ENCODE measurements at places on chromosomes 2 and 18.

- no peak for DNase-seq
Measured at GRCh38 chr18:37873416-37873815, 307.8 kb upstream of the CELF4 start.

DNA sequence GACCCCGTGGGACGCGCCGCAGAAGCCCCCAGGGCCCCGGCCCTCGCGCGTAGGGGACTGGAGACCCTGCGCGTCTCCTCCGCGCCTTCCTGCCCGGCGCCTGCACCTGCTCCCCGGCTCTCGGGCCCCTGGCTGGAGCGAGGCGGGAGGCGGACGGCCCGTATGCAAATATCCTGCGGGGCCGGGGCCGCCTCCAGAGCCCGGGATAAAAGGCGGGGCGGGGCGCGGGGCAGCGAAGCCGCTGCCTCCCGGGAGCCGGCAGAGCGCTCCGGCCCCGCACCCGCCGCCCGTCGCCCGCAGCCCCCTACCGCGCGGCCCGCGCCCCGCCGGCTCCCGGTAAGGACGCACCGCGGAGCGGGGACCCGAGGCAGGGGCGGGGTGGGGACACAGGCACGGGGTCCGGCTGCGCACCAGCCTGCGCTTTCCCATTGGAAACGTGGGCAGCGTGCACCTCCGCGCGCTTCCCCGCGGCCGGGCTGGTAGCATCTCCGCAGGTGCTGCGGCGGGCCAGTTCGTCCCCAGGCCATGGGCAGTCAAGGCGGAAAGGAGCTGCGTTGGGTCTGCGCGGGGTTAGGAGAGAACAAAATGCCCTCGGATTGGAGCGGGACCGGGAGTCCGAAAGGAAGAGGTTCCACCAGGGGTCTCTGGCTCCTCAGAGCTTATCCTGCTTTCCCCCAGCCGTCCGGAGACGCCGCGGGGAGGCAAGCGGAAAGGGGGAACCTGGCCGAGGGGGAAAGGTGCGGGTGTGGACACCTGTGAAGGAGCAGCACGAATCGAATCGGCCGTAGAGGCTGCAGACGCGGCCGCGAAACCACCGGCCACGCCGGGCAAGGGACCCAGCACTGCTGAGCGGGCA lies at the start of gene ATP6V1C2:
Gene ATP6V1C2 (plus strand): TSS at position 235 of the 856 bp plus-strand sequence. CDS start 1,220 bp downstream, outside the sequence.
- no peak for DNase-seq

DNA sequence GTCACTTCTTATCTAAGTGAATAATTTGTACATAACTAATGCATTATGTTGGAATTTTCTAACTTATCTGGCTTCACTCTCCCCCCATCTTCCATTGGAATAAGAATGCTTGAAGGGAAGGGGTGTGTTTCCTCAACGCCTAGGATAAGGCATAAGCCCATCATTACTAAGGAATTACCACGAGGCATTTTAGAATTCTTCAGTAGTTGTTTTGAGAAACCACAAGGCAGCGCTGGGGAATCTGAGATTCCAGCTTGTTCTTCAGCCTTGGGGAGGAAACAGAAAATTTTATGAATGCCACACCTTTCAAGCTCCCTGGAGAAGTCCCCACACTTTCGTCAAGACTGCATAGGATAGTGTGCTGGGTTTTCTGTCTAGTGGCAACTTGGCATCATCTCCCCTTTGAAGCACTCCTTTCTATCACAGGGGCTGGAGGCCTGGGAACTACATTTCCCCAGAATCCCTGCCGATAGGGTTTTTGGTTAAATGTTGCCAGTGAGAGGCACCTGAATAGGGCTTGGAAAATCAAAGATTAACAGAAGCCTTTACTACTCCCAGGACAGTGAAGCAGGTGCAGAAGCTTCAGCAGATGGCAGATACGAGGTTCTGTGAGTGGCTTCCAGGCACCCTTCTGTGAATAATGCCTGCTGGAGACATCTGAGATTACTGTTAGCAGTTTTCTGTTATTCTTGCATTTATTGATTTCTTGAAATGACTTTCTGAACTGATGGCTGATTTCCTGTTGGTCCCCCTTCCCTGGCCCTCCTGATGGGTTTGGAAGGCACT lies 192.7 kb upstream of the REV1 start:
- DNase-seq, result no peak

DNA sequence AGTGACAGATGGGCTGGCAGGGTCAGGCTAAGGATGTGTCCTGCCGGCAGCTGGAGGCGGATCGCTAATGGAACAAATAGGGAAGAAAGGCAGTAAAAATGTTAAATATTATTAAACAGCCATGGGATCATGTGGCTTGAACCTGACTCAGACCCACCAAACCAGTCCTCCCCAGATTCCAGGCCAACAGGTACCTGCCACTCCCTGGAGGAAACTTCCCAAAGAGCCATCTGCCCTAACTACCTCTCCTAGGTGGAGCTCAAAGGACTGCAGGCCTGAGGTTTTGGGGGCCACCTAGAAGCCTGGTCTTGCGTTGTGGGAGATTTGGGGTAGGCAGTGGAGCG lies 34.3 kb downstream of the CIB4 start:
- DNase-seq, result no peak

- no peak for DNase-seq
Measured at GRCh38 chr2:222439692-222440091, 15.3 kb downstream of the SGPP2 start.

All from activated CD4-positive, alpha-beta T cell treated with anti-CD3 and anti-CD28 coated beads, Interleukin-2, amount 50 U/mL, for 4 hours (primary cell).